ENCODE measurements at places on chromosomes 2 and 18. TPM values are rescaled to one million over a fixed set of nuclear protein-coding genes. Genes with fewer than 3 reads are reported as not detected.

LBH gene
- total RNA-seq: 209 TPM

- DNase-seq: no peak
- H3K4me3 ChIP-seq: no peak overlapping the region
- H3K27me3 ChIP-seq: no peaks in the 10 kb centered on the region
- no peak overlapping the region for H3K27ac ChIP-seq
- H3K36me3 ChIP-seq: no peaks in the 10 kb centered on the region
Measured at GRCh38 chr2:12759248-12759647, 42.5 kb downstream of the TRIB2 start.

GRCh38 chr2:43531251-43531650 is 64.6 kb downstream of the THADA start:
- no peak for DNase-seq
- no peak overlapping the region for H3K27ac ChIP-seq
- no peaks in the 10 kb centered on the region for H3K27me3 ChIP-seq
- no peak overlapping the region for H3K4me3 ChIP-seq
- peaks cover 9% of the 10 kb centered on the region for H3K36me3 ChIP-seq

TPO gene
- total RNA-seq: 0.26 TPM

DNA sequence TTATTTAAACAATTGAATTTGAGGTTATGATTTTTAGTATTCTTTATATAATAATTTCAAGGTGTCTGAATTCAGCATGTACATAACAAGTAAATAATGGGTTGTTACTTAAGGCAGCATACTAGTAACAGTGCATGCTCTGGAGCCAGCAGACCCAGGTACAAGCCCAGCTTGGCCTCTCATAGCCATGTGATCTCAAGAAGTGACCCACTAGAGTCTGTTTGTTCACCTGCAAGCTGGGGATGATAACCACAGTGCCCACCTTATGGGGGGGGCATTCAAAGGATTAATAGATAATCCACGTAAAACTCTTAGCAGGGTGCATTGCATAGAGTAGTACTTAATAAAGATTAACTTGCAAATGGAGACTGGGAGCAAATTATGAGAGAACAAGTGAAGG is 163.6 kb downstream of the TRABD2A start:
- no peak overlapping the region for H3K27ac ChIP-seq
- no peak for DNase-seq
- no peaks in the 10 kb centered on the region for H3K36me3 ChIP-seq
- H3K4me3 ChIP-seq: no peak overlapping the region
- H3K27me3 ChIP-seq: no peaks in the 10 kb centered on the region
- H3K4me1 ChIP-seq: peaks cover 20% of the 10 kb centered on the region

DNA sequence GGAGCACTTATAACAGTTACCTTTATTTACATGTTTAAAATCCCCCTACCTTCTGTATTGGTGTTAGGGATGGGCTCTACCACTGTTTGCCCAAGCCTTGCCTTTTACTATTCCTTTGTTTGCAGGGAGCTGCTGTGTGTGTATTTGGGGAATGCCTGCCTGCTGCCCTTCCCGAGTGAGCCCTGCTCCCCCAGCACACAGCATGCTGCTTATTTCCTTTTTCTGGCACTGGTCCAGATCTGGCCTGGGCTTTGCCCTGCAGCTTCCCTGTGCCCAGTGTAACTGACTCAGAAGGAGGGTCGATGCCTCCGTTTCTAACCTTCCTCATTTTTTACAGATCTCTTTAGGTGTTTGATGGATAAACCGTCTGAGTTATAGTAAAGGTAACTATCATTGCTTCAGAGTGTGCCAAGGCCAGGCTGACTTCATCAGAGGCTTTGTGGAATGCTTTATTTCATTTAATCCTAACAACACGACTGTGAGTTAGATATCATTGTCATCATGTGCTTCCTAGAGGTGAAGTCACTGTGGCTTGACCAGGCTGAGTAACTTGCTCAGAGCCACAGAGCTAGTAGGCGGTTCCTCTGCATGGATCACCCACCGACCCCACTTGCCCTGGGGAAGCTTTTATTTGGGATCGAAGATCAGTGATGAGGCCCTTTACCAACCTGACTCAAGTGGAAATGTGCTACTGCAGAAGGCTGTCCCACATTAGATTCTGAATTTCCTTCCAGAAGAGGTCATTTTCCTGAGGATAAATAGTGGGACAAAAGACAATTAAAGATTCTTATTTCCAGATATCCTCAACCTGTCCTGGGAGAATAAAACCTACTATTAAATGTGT is 238.8 kb downstream of the ZNF407 start:
- H3K27me3 ChIP-seq: no peaks in the 10 kb centered on the region
- H3K27ac ChIP-seq: no peak overlapping the region
- no peaks in the 10 kb centered on the region for H3K36me3 ChIP-seq
- no peak for DNase-seq

GRCh38 chr18:8849696-8850095 is 144.3 kb downstream of the MTCL1 start:
- H3K36me3 ChIP-seq: no peaks in the 10 kb centered on the region
- DNase-seq: no peak
- no peaks in the 10 kb centered on the region for H3K27me3 ChIP-seq
- no peak overlapping the region for H3K27ac ChIP-seq

DNA sequence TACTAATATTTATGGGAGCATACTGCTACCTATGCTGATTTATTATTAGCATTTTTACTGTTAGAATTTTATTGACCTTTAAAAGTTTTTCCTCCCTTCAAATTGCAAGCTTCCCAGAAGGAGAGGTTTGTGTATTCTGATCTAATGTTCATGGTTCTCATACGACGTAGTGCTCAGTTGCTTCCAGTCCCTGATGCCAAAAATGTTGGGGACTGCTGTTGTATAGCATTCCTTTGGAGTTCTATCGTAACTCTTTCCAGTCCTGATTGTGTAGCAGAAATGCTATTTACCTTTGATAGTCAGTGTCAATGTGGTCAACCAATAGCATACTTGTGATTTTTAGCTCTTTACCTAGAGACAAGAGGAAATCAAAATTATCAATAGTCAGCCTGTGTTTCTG is 69.5 kb upstream of the ZSWIM2 start:
- no peaks in the 10 kb centered on the region for H3K36me3 ChIP-seq
- no peaks in the 10 kb centered on the region for H3K4me1 ChIP-seq
- H3K27me3 ChIP-seq: no peaks in the 10 kb centered on the region
- no peak for DNase-seq

GBX2 gene
- total RNA-seq: not detected

MAL gene
- total RNA-seq: 179 TPM

DNA sequence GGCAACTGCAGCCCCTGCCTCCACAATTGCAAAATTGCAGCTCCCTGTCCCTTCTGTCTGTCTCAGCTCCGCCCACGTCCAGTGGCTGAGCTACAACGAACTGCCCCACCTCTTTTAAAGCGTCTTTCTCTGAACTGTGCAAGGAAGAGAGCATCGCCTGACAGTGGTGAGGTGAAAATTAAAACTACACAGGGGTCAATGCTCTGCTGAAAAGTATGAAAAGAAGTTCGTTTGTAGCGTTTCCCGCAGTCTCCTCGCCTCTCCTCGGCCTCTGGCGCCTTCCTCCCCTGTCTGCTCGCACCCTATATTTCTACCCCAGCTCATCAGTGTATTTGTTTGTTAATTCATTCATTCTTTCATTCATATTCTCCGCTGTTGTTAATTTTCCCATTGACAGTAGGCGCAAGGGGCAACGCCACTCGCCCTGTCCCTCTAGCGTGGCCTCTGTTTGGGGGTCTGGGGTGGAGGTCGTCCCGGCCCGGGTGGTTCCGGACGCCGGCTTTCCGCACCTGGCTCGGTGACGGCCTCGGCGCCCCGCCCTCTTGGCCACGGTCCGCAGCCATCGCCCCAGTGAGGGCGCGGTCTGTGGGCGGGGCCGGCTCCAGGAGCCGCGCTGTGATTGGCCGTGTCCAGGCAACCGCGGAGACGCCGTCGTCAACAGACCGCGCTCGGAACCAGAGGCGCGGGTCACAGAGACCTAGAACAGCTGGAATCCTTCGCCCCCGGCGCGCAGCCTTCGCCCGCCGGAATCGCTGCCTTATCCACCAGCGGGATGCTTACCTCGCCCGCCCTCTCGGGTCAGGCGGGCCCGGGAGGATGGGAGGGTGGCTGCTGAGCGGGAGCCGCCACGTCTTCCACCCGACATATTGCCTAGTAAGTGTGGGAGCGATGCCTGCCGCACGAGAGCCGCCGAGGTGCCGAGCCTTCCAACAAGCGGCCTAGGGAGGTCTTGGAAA is at the start of gene VWA3B:
Gene VWA3B, plus strand, starts transcription at position 677 of the 956 bp plus-strand sequence. CDS start 5,926 bp downstream, outside the sequence.
- peaks cover 7% of the 10 kb centered on the region for H3K4me1 ChIP-seq
- H3K27ac ChIP-seq: no peak within 1 kb of the TSS
- H3K27me3 ChIP-seq: peaks cover 2% of the 10 kb centered on the region
- peak within 1 kb of the TSS; percentile 64 for H3K4me3 ChIP-seq

GRCh38 chr2:37809525-37809924 is 115.6 kb upstream of the RMDN2 start:
- no peak overlapping the region for H3K4me3 ChIP-seq
- no peak overlapping the region for H3K27ac ChIP-seq
- no peaks in the 10 kb centered on the region for H3K36me3 ChIP-seq
- peak; percentile 26 for DNase-seq
- no peaks in the 10 kb centered on the region for H3K4me1 ChIP-seq

All from T-cell (primary cell).